NCI-H510A (cell line): ENCODE measurements at places on chromosomes 6 and 20.

GRCh38 chr20:46775806-46776205 is 66.4 kb downstream of the SLC2A10 start:
- DNase-seq = no peak

DNA sequence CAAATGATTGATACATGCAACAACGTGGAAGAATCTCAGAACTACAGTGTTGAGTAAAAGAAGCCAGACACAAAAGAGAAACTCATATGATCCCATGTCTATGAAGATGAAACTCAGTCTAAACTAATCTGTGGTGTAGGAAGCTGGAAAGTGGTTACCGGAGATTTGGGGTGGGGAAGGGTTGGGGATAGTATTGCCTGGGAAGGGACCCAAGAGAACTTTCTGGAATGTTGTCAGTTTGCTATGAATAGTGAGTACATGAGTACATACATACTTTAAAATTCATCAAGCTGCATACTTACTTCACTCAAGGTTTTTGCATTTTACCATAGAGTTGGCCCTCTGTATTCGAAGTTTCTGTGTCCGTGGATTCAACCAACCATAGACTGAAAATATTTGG is 106.0 kb downstream of the SAMD5 start:
- DNase-seq = no peak

GRCh38 chr6:153956808-153957207 is 82.2 kb upstream of the OPRM1 start:
- DNase-seq = no peak

DNA sequence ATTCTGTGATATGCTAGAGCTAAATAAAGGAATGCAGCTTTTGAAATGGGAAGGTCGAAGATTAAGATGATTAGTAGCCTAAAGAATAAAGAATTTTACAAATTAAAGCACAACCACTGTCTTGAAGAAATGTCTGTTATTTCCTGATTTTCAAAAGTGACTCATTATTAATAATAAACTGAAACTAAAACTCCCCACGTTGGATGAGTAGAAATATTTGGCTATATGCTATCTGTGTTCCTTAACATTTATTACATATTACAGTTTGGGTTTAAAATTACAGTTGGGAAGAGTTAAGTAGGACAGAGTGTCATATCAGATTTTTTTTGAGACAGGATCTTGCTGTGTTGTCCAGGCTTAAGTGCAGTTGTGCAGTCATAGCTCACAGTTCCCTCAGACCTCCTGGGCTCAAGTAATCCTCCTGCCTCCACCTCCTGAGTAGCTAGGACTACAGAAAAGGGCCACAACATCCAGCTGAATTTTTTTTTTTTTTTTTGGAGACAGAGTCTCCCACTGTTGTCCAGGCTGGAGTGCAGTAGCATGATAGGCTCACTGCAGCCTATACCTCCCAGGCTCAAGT is 47.1 kb downstream of the AKIRIN2 start:
- no peak for DNase-seq

GRCh38 chr6:29388533-29388932 is 6.9 kb upstream of the OR12D2 start:
- no peak for DNase-seq

- DNase-seq = no peak
Measured at GRCh38 chr20:34124469-34125249, 12.6 kb upstream of the EIF2S2 start.

DNA sequence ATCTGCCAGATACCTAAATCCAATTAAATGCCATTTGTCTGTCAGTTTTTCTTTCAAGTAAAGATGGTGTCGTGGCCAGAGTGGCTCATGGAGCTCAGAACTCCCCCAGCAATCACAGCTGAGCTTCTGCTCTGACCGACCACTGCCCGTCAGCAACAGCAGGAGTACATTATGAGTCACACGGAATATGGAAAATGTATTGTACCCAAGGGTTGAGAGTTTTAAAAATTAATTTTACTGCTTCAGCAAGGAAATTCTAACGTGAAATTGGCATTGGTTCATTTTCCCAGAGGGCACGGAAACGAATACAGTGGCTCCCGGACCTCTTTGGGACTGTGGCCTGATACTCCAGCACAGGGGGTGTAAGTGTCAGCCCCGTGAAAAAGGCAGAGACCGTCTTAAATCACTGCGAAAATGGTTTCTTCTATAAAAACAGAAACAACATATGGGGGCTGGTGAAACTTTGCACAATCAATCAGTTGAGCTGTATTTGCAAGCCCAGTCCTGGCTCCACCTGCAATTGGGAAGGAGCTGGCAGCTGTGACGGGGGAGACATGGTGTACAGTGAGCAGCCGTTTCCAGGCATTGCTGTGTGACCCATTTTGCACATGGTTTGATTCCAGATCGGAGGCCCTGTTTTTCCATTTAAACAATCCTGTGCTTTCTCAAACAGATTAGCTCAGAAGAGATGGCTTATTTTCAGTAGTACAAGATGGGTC is 12.8 kb downstream of the NPEPL1 start:
- DNase-seq = no peak

GRCh38 chr6:43325876-43326275 is 17.2 kb upstream of the CRIP3 start:
- no peak for DNase-seq

- no peak for DNase-seq
Measured at GRCh38 chr20:24136659-24137246, 148.2 kb upstream of the GGTLC1 start.

GRCh38 chr6:15309611-15310283 is 63.9 kb downstream of the JARID2 start:
- no peak for DNase-seq

DNA sequence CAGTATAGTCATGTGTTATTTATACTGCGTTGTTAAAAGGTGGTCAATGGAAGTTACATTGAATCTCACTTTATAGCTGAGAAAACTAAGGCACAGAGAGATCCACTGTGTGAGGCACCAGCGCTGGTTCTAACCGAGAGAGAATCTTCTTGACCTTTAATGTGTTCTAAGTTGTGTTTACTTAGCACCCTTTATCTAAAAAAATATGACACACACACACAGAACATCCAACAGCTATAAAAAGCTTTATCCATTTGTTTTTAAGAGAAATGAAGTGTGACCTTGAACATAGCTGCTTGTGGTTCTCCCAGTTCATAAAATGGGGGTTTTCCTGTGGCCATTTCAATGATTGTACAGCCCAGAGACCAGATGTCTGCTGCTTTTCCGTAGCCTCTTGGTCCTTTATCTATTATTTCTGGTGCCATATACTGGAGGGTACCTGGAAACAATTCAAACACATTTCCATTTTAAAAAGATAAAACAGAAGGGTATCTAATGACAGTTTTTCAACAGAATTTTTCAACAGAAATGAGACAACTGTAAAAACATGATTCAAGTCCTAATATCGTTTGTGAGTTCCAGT is 54.8 kb upstream of the MAP7 start:
- DNase-seq = no peak

DNA sequence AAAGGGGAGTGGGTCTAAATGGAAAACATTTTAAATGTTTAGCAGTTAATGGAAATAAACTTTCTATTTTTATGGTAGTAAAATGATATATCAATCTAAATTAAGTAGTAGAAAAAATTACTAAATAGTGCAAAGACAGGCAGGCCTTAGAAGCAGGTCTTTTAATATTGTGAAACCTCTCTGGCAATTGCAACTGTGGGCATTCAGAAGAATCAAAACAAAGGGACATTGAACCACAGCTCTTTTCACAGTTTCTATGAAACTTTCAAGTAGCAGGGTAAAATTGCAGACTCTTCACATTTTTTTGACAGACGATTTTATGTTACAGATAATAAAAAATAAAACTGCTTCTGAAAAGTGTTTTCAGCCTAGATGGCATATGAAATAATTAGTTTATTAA is 533.7 kb downstream of the BCKDHB start:
- no peak for DNase-seq

- DNase-seq = no peak
Measured at GRCh38 chr6:137977814-137978213, 110.8 kb downstream of the TNFAIP3 start.

- no peak for DNase-seq
Measured at GRCh38 chr20:29756664-29757063, 1500.8 kb upstream of the DEFB115 start.

- peak; percentile 72 for DNase-seq
Measured at GRCh38 chr6:170243791-170244291, 47.0 kb downstream of the DLL1 start.
